ENCODE measurements at places on chromosomes 5 and 9. TPM values are rescaled to one million over a fixed set of nuclear protein-coding genes. Genes with fewer than 3 reads are reported as not detected.

The C8G gene
- not detected for total RNA-seq

The CER1 gene
- total RNA-seq: not detected

The NSG2 gene
- total RNA-seq: 671 TPM

The SLC34A3 gene
- total RNA-seq: not detected

The HNRNPH1 gene
- 448 TPM for total RNA-seq

The ADCY2 gene
- 30.2 TPM for total RNA-seq

The OBP2B gene
- not detected for total RNA-seq

The CERT1 gene
- total RNA-seq: 46.2 TPM

The FAM120A gene
- total RNA-seq: 37.6 TPM

The NOXA1 gene
- 2.0 TPM for total RNA-seq

The SLC36A2 gene
- not detected for total RNA-seq

The CCDC183 gene
- total RNA-seq: 2.2 TPM

The AQP7 gene
- total RNA-seq: not detected

The MEGF9 gene
- total RNA-seq: 59.5 TPM

The SPATA31D4 gene
- total RNA-seq: not detected

The SPATA31A1 gene
- not detected for total RNA-seq

The ZBTB34 gene
- total RNA-seq: 59.5 TPM

The PDE6A gene
- total RNA-seq: not detected

The CARD6 gene
- 0.74 TPM for total RNA-seq

The CCNO gene
- total RNA-seq: not detected

The SHISAL2B gene
- 0.49 TPM for total RNA-seq

The REXO4 gene
- total RNA-seq: 13.5 TPM

The TLX3 gene
- total RNA-seq: not detected

The DMGDH gene
- 2.0 TPM for total RNA-seq
